Upper lobe of left lung (tissue), 6 donors: ENCODE measurements at places on chromosomes 12 and 14.

GRCh38 chr12:109618082-109618481, 44.5 kb downstream of the MVK start:
- no peak overlapping the region for H3K27ac ChIP-seq
- DNase-seq = no peak
- no peaks in the 10 kb centered on the region for H3K27me3 ChIP-seq
- no peaks in the 10 kb centered on the region for H3K4me1 ChIP-seq
- no peaks in the 10 kb centered on the region for H3K36me3 ChIP-seq

- no peak for DNase-seq
- no peak overlapping the region for H3K27ac ChIP-seq
- H3K27me3 ChIP-seq = no peaks in the 10 kb centered on the region
- H3K36me3 ChIP-seq = peaks cover 22% of the 10 kb centered on the region
- H3K4me3 ChIP-seq = no peak overlapping the region
- no peaks in the 10 kb centered on the region for H3K4me1 ChIP-seq
Measured at GRCh38 chr12:116009805-116010204, 267.7 kb downstream of the MED13L start.

GRCh38 chr12:68007033-68007432, 17.8 kb downstream of the IFNG-AS1 start:
- no peak overlapping the region for H3K4me3 ChIP-seq
- no peaks in the 10 kb centered on the region for H3K4me1 ChIP-seq
- no peaks in the 10 kb centered on the region for H3K27me3 ChIP-seq
- no peak overlapping the region for H3K27ac ChIP-seq
- H3K36me3 ChIP-seq = no peaks in the 10 kb centered on the region

DNA sequence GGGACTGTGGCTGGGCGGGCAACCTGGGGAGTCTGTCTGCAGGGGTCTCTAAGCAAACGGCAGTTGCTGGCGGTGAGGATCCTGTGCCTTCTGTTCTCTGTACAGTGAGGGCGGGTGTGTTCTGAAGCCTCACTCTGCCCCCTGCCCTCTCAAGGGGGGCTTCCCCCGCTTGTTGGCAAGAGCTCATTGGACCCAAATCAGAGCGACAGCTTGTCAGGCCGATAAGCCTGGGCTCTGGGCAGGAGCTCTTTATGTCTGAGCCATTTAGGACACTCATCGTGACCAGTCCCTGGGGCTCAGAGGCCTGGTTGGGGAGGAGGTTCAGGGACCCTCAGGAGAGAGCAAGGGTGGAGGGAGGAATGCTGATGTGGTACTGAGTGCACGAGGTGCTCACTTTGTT, 136.0 kb downstream of the TSPAN9 start:
- no peaks in the 10 kb centered on the region for H3K36me3 ChIP-seq
- DNase-seq = no peak
- H3K4me3 ChIP-seq = no peak overlapping the region
- H3K27ac ChIP-seq = no peak overlapping the region
- peaks cover 17% of the 10 kb centered on the region for H3K4me1 ChIP-seq
